ENCODE measurements at places on chromosomes 2 and 18. TPM values are rescaled to one million over a fixed set of nuclear protein-coding genes. Genes with fewer than 3 reads are reported as not detected.

ARHGAP28 gene
- total RNA-seq: not detected

DNA sequence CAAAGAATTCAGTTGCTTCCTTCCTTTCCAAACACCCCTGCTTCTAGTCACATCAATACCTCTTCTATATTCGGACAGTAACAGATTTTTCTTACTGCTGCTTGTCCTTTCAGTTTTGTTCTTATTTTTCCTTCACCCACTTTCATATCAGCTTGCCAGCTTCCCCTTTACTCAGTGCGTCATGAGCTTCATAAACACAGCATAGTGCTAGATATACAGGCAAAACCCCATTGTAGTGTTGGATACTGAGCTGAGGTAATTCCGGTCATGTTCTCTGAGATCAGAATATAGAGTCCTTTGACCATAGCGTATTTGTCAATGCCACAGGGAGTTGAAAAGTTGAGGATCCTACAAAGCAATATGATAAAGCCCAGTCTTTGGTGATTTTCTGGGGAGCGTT lies 2.4 kb downstream of the FARP2 start:
- H3K27ac ChIP-seq: no peak overlapping the region
- H3K27me3 ChIP-seq: no peaks in the 10 kb centered on the region
- H3K4me1 ChIP-seq: peaks cover 31% of the 10 kb centered on the region
- DNase-seq: no peak
- H3K36me3 ChIP-seq: peaks cover 9% of the 10 kb centered on the region

DNA sequence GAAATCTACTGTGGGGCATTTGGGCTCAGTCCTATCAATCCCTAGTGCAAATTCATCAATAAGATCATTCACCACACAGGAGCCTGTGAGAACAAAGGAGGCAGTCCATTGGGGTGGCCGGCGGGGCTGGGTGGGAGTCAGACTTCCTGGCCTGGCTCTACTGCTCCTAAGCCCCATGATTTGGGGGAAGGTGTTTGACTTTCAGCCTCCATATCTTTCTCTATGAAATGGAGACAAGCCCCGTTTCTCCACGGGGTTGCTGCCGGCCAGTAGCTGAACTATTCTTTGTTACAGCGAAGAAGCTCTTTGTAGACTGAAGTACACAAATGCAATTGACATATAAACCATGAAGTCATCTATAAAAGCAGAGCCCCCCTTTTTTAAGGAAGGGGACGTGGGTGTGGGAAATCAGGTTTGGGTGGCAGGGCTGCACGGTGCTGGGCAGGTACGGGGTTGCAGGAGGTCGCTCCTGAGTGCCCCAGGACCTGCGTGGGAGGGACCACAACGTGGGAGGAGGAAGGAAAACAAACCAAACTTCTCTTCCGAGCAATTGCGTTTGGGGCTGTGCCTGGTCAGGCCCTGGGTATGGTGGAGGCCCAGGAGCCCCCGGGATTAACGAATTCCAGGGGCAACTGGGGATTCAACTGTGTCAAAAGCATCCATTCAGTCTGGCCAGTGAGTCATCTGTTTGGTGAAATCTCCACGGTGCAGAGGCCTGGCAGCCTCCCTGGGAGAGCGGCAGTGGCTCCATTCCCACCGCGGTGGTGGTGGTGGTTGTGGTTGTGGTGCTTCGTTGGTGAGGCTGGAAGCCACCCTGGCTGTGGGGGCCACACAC lies 18.2 kb downstream of the FBLN7 start:
- H3K27ac ChIP-seq: peak overlapping the region; percentile 17
- peak; percentile 83 for DNase-seq
- H3K4me1 ChIP-seq: peaks cover 44% of the 10 kb centered on the region
- no peaks in the 10 kb centered on the region for H3K36me3 ChIP-seq

DNA sequence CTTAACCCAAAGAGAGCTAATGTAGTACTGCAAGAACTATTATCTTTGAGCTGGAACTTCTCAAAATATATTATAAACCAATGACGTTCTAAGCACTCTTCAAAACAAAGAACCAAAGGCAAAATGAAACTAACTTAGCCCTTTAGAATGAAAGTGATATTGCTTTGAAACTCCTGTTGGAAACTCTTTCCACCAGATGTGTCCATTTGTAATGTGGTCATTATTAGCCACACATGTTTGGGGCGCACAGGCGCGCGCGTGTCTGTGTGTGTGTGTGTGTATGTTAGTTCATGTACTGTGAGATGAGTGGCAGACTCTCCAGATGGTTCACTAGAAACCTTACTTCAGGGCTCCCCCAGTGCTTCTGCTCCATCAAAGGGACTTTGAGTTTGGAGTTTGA lies 323.4 kb downstream of the BCL11A start:
- DNase-seq: no peak
- H3K27ac ChIP-seq: no peak overlapping the region
- no peaks in the 10 kb centered on the region for H3K27me3 ChIP-seq
- no peak overlapping the region for H3K4me3 ChIP-seq
- H3K36me3 ChIP-seq: no peaks in the 10 kb centered on the region

RAB6C gene
- not detected for total RNA-seq

DNA sequence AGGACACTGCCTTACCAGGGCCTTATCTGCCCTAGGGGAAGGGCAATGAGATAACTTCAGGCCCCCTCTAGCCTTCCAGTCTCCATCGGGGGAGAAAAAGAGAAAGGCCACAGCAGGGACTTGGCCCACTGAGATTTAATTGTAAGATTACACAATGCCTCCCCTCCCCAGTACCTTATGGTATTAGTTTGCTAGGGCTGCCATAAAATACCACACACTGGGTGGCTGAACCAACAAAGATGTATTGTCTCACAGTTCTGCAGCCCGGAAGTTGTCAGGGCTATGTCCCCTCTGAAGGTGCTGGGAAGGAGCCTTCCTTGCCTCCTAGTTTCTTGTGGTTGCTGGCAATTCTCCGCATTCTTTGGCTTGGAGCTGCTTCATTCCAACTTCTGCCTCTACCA lies 34.8 kb upstream of the SPATA3 start:
- no peak overlapping the region for H3K4me3 ChIP-seq
- H3K27me3 ChIP-seq: peaks cover 64% of the 10 kb centered on the region
- H3K4me1 ChIP-seq: peaks cover 17% of the 10 kb centered on the region
- DNase-seq: no peak

DNA sequence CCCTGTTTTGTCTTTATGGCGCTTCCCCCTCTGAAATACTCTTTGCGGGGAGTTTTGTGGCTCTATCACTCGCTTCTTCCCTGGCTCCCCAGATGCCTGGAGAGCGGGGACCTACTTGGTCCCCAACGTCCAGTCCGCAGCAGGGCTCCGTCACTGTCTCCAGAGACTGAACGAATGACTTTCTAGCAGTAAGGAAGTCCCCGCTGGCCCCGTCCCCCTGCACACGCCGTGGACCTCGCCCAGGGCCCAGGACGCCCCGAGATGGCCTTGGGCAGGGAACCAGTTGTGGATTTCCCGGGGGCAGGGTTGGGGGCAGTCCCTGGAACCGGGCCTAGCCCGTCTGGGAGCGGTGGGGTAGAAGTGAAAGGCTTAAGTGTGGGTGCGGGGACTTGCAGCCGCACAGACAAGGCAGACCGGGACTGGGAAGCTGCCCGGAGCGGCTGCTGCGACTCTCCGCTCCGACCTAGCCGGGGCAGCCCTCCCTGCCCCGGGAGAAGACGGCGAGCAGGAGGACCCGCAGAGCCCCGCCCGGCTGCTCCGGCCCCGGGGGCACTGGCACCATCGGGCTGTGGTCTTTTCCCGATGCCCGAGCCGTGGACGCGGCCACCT lies 821 bp upstream of the EPHA4 start:
- no peak overlapping the region for H3K27ac ChIP-seq
- peaks cover 6% of the 10 kb centered on the region for H3K36me3 ChIP-seq
- H3K27me3 ChIP-seq: peaks cover 65% of the 10 kb centered on the region
- peak; percentile 79 for DNase-seq
- H3K4me3 ChIP-seq: peak overlapping the region; percentile 84
- H3K4me1 ChIP-seq: peaks cover 28% of the 10 kb centered on the region

- H3K27ac ChIP-seq: no peak overlapping the region
- no peaks in the 10 kb centered on the region for H3K27me3 ChIP-seq
- H3K4me1 ChIP-seq: no peaks in the 10 kb centered on the region
- H3K4me3 ChIP-seq: no peak overlapping the region
Observed at GRCh38 chr18:56799756-56800155, 148.6 kb downstream of the WDR7 start.

GRCh38 chr2:224832207-224832606 lies 116.0 kb upstream of the CCDC195 start:
- H3K36me3 ChIP-seq: peaks cover 74% of the 10 kb centered on the region
- H3K27me3 ChIP-seq: no peaks in the 10 kb centered on the region
- H3K27ac ChIP-seq: no peak overlapping the region
- no peak overlapping the region for H3K4me3 ChIP-seq

GRCh38 chr2:105748566-105748965 lies 3.9 kb downstream of the NCK2 start:
- peaks cover 67% of the 10 kb centered on the region for H3K4me1 ChIP-seq
- peak overlapping the region; percentile 94 for H3K4me3 ChIP-seq
- no peaks in the 10 kb centered on the region for H3K27me3 ChIP-seq
- no peak for DNase-seq
- H3K36me3 ChIP-seq: peaks cover 61% of the 10 kb centered on the region

DNA sequence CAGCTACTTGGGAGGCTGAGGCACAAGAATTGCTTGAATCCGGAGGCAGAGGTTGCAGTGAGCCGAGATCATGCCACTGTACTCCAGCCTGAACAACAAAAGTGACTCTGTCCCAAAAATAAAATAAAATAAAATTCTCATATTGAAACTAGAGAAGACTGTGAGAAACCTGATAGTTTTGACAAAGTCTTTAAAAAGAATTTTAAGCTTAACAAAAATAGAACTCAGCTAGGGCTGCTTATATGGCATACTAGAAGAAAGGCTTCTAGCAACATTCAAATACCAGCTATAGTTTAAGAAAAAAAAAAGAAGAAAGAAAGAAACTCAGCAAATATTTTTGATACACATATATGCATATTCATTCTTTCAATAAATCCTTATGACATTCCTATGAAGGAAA lies 13.6 kb downstream of the HADHA start:
- no peak for DNase-seq
- no peak overlapping the region for H3K4me3 ChIP-seq
- peaks cover 2% of the 10 kb centered on the region for H3K4me1 ChIP-seq
- no peaks in the 10 kb centered on the region for H3K27me3 ChIP-seq
- no peak overlapping the region for H3K27ac ChIP-seq

- no peak overlapping the region for H3K27ac ChIP-seq
- no peak for DNase-seq
- no peak overlapping the region for H3K4me3 ChIP-seq
- H3K27me3 ChIP-seq: no peaks in the 10 kb centered on the region
- no peaks in the 10 kb centered on the region for H3K4me1 ChIP-seq
Observed at GRCh38 chr2:240530181-240530580, 27.6 kb downstream of the ANKMY1 start.

COL6A3 gene
- total RNA-seq: 27.6 TPM

- H3K27ac ChIP-seq: no peak overlapping the region
- H3K27me3 ChIP-seq: no peaks in the 10 kb centered on the region
- H3K4me3 ChIP-seq: no peak overlapping the region
- H3K36me3 ChIP-seq: no peaks in the 10 kb centered on the region
- H3K4me1 ChIP-seq: no peaks in the 10 kb centered on the region
- no peak for DNase-seq
Observed at GRCh38 chr2:104752504-104752903, 101.4 kb upstream of the POU3F3 start.

GRCh38 chr18:2920546-2921343 lies 73.9 kb downstream of the EMILIN2 start:
- no peak overlapping the region for H3K4me3 ChIP-seq
- DNase-seq: no peak
- H3K4me1 ChIP-seq: peaks cover 20% of the 10 kb centered on the region
- no peaks in the 10 kb centered on the region for H3K27me3 ChIP-seq

- no peaks in the 10 kb centered on the region for H3K27me3 ChIP-seq
- no peaks in the 10 kb centered on the region for H3K36me3 ChIP-seq
- H3K4me1 ChIP-seq: no peaks in the 10 kb centered on the region
- H3K27ac ChIP-seq: no peak overlapping the region
- no peak overlapping the region for H3K4me3 ChIP-seq
Observed at GRCh38 chr2:192729369-192729768, 534.6 kb upstream of the TMEFF2 start.

G6PC2 gene
- total RNA-seq: not detected

- H3K27ac ChIP-seq: no peak overlapping the region
- H3K4me3 ChIP-seq: no peak overlapping the region
- no peaks in the 10 kb centered on the region for H3K27me3 ChIP-seq
- H3K4me1 ChIP-seq: peaks cover 3% of the 10 kb centered on the region
- no peaks in the 10 kb centered on the region for H3K36me3 ChIP-seq
- DNase-seq: no peak
Observed at GRCh38 chr2:238499731-238500580, 73.2 kb downstream of the ASB1 start.

GRCh38 chr2:30149976-30150375 lies 3.2 kb downstream of the YPEL5 start:
- H3K36me3 ChIP-seq: peaks cover 18% of the 10 kb centered on the region
- peaks cover 32% of the 10 kb centered on the region for H3K4me1 ChIP-seq
- no peak for DNase-seq
- no peaks in the 10 kb centered on the region for H3K27me3 ChIP-seq
- no peak overlapping the region for H3K4me3 ChIP-seq
- H3K27ac ChIP-seq: peak overlapping the region; percentile 35

PSTPIP2 gene
- total RNA-seq: 29.2 TPM

DNA sequence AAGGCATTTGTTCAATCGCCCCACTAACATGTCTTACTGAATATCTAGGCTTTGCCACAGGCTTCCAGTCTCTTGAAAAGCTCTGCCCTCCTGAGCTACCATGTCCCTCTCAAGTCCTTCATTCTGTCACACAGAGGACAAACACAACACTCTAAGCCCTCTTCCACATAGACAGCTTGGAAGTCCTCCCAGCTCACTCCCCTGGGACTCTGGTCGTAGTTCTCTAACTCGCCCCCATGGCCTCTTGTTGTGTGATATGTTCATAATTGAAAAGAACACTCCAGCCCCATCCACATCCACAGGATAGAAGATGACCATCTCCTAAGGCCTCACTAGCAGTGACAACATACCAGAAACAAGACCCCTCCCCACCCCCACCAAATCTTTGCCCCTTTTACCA lies 37.9 kb downstream of the BUB1 start:
- H3K27me3 ChIP-seq: no peaks in the 10 kb centered on the region
- no peak overlapping the region for H3K4me3 ChIP-seq
- H3K27ac ChIP-seq: no peak overlapping the region
- no peak for DNase-seq
- H3K36me3 ChIP-seq: peaks cover 65% of the 10 kb centered on the region
- peaks cover 3% of the 10 kb centered on the region for H3K4me1 ChIP-seq

GCG gene
- total RNA-seq: not detected

ANKRD44 gene
- 130 TPM for total RNA-seq

GRCh38 chr2:148627224-148627623 lies 17.3 kb upstream of the EPC2 start:
- no peaks in the 10 kb centered on the region for H3K36me3 ChIP-seq
- H3K27me3 ChIP-seq: peaks cover 8% of the 10 kb centered on the region
- H3K4me3 ChIP-seq: no peak overlapping the region
- H3K27ac ChIP-seq: no peak overlapping the region
- H3K4me1 ChIP-seq: peaks cover 3% of the 10 kb centered on the region
- no peak for DNase-seq

ZNF519 gene
- 20.9 TPM for total RNA-seq

All from activated CD4-positive, alpha-beta T cell treated with anti-CD3 and anti-CD28 coated beads, Interleukin-2, amount 10 ng/mL, durations not matched to agents 24 days and 14 days (primary cell).